Esophagus squamous epithelium (tissue), 5 donors: ENCODE measurements at places on chromosomes 12 and 14. TPM values are rescaled to one million over a fixed set of nuclear protein-coding genes. Genes with fewer than 3 reads are reported as not detected.

BDKRB2 gene
- 31.2 TPM for total RNA-seq

DNA sequence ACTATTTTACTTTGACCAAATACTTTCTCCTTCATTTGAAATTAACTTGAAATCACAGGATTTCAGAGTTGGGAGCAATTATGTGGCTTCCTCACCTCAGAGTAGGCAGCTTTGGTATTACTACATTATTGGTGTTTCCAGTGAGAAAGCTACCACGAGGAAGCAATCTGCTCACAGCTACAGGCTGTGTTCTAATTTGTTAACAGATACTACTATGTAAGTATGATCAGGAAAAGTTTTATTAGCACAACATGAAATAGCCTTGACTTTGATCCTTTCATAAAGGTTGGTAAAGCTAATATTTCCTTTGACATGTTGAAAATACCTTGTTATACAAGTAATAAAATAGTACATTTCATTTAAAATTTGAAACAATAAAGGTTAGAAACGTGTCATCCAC, 30.6 kb downstream of the TAOK3 start:
- no peak for DNase-seq

DNA sequence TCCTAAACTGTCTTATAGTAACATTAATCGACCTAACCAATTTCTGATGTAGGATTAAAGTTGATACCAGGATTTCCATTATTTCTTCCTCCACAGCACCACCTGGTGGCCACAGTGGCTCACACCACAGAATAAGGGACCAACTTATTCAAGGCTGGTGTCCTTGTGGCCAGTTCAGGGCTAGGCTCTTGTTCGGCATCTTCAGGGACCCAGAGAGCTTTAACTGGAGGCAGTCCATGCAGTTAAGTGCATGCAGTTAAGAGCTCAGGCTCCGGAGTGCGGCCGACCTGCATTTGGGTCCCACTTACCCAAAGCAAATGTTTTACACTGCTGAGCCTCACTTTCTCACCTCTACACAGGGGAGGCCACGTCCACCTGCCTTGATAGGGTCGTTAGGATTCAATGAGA, 42.0 kb upstream of the GPR68 start:
- no peak for DNase-seq

GRCh38 chr12:131103669-131104462, 150.2 kb downstream of the ADGRD1 start:
- no peak for DNase-seq

DNA sequence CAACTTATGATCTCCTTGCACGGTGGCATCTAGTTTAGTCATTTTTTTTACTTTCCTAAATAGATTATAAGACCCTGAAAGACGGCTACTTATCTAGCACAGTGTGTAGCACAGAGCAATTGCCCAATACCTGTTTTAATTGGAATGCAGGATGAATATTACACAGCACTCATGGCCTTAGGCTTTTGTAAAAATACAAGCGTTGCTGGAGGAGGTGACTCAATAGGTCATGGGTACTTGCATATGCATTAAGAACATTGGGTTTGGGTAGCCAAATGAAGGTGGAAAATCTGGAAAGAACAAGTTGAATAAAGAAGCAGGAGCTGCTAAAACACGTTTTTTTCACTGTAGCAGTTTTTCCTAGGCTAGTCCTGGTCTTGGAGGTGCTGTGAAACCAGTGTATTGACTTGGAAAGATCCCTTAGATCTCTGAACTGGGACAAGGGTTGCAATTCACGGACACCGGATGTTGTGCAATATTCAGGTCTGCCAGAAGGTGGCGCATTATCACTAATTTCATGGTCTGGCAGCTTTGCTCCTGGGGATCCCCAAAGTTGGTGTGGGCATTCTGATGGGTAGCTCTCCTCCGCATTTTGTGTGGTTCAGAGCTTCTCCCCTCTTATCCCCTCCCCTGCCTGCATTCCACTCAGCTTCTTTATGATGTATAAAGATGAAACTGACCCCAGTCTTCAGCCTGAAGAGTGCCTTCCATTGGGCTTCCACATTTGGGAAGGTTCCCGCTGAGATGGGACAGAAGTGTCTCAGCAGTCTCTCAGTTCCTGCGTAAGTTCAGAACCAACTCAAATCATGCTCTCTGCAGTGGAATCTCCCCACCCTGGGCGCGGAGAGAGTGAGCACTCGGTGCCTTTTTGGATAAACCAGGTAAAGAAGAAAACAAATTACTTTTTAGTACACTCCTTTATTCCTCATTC, 278.3 kb downstream of the NRXN3 start:
- no peak for DNase-seq

DNA sequence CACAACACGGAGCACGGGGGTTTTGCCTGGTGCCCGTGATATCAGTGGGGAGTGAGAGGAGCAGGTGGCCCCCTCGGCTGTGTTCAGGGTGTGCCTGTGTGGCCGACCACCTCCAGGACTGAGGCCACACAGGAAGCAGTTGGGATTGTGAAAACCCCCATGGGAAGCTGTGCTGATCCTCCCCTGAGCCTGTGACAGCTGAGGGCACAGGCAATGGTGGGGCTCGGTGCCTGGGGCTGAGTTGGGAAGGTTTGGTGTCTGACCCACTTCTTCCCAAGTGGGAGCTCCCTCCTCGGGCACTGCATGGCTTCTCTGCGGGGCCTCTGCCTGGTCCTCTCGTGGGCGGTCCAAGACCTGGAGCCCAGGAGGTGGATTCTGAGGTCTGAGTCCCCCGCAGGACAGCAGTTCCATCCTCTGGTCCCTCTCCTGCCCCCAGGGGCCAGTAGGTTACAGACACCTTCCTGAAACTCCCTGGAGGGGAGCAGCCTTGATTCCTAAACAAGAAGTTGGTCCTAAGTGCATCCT, 17.9 kb downstream of the PACS2 start:
- DNase-seq, result no peak

DNA sequence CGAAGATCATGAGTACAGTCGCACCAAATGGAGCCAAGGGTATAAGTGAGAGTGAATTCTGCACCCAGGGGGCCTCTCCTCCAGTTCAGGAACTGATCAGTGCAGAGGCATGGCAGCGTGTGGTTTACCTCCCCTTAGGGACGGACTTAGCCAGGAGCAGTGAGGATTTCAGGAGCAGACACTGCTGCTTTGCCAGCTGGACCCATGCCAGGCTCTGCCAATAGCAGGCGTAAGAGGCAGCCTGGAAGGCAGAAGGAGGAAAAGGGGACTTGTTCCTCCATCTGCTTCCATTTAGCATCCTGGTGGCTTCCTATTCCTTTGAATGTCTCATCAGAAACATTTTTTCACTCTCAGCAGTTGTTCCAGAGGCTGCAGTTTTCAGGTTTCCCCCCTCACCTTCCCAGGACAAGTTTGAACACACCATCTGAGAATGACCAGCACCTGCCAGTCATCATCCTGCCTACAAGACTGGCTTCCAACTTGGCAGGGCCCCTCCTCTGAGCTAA, 137.0 kb upstream of the LMNTD1 start:
- DNase-seq, result no peak

DNA sequence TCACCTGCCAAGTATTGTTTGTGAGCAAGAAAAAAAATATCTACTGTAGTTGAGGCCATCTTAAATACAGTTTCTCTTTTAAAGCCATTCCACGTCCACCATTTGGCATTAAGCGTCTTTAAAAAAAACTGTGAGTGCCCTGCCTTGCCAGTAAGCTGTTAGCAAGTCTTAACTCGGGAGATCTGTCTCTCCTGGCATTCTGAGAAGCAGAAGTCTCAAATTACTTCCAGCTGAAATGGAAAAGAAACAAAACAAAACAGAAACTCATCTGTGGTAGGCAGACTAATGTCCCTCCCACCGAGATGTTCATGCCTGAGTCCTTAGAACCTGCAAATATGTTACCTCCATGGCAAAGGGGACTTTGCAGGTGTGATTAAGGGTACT, 126.2 kb downstream of the CRADD start:
- no peak for DNase-seq

SELPLG gene
- 3.5 TPM for total RNA-seq

DNA sequence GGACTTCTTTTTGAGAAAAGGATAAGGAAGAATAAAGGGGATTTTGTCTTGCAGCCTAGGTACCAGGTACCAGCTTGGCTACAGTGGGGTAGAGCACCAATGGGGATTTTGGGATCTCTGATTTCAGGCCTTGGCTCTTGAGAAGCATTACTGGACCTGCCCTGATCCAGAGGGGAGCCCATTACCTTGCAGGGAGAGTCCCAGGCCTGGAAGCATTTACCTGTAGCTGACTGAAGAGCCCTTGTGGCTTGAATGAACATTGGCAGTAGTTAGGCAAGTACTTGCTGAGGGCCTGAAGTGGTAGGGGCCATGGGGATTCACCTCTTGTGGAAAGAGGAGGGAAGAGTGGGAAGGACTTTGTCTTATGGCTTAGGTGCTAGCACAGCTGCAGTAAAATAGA, 308.2 kb upstream of the FBXO33 start:
- no peak for DNase-seq

- no peak for DNase-seq
Observed at GRCh38 chr12:132084621-132085290, 59.4 kb downstream of the DDX51 start.

CCNK gene
- 39.9 TPM for total RNA-seq

- DNase-seq, result no peak
Observed at GRCh38 chr12:73625226-73625625, 912.4 kb upstream of the ATXN7L3B start.

DNA sequence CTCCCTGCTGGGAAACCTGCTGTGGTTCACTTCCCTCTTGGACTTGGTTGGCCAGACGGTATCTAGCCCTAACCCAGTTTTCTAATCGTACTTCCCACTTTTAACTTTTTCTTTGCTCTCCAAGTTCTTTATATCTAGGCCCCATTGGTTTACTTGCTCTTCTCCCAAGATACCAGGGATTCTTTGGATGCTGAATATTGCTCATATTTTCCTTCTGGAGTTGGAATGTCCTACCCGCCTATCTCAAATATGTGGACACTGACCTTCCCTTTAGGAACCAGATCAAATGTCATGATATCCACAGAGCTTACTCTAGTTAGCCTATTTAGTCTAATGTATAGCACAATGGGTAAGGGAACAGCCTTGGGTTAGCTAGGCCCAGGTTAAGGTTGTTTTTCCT, 228.6 kb downstream of the DACT1 start:
- DNase-seq, result no peak

GRCh38 chr12:106582641-106583230, at the start of gene RFX4:
TSS of gene RFX4 (plus strand) at chr12:106583004. CDS start at chr12:106583321, 317 bp downstream.
- DNase-seq, result no peak

- no peak for DNase-seq
Observed at GRCh38 chr12:90102957-90103652, 394.5 kb upstream of the ATP2B1 start.

GRCh38 chr14:67396381-67396970, 15.5 kb downstream of the PLEK2 start:
- DNase-seq, result no peak
